ENCODE measurements at places on chromosomes 1 and 21.
A peak's percentile ranks its signal among the peaks of the same experiment; 100 is the strongest.

DNA sequence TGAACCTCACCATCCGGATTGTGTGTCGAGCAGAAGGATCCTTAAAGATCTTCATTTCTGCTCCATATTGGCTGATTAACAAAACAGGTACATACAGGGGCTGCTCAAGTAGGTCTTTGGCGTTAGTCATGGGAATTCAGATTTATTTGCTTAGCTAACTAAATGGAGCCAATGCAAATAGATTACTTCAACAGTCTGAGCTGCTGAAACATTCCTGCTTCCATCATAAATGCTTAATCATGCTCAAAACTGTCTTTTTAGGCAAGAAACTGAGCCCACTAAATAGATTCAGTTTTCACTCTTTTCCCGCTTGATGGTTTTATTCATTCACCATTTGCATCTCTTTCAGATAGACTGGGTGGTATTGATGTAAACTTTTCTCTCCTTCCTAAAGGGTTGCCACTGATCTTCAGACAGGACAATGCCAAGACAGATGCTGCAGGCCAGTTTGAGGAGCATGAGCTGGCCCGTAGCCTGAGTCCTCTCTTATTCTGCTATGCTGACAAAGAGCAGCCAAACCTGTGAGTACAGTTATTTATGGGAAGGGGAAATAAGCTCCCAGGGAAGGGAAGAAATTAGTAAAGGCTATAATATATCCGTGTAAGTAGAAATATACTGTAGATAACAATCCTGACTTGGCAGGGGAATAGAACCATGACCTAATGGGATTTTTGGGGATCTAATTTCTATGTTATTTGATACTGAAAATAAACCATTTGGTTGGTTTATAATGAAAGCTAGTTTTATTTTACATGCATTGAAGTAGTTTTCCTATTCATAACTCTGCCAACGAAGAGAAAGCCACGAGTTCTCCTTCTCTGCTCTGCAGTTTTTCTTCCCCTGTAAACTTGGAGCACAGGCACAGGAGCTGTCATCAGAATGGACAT, 126.4 kb downstream of the VPS13D start:
- DNase-seq = peak; percentile 46

DNA sequence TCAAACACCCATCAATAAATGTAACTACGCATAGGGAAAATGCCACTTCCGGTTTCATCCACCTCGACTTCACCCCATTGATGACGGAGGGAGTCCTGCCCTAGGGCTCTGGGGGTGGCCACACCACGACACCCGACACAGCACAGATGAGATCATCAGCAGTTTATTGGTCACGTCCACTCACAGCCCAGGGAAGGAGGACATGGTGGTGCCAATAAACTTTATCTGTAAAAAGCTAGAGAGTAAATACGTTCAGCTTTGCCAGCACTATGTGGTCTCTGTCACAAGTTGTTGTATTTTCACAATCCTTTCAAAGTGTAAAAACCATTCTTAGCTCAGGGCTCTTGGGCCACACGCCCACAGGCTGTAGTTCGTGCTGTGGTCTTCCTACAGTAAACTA, 16.3 kb downstream of the SETD4 start:
- no peak for DNase-seq

DNA sequence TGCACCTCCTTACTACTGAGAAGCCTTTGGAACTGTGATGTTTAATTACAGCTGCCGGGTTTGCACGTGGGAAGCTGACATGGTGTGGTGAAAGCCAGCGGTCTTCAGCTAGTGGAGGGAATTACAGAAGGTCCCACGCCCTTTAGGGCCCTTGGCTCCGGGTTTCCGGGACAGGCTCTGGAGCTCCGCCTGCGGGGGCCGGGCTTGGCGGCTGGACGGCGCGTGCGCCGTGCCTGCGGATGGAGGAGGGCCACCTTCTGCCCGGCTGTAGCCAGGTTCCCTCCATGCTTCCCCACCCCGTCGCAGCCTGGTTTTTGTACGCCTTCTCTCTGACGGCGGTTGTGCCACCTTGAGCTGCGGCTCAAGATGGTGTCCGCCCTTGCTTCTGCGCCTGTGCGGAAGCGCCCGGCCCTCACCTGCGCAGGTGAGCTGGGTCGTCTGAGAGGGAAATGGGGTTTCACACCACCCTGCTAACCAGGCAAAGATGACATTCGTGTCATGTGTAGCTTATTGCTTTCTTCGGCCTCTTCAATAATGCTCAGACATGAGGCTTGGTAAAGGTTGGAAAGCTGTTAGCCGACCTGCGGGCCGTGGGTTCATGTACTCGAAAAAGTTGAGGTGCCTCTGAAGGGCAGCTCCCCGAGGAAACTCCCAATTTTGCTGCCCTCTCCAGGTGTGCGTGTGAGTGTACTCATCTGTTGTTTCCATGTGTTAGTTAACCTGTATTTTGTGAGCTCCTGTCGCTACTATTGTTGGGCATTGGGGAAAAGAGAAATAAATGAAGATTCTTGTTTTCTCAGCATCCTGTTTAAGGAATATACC, 36.6 kb upstream of the OPRD1 start:
- no peak for DNase-seq

GRCh38 chr1:3077561-3077960, 8.6 kb downstream of the PRDM16 start:
- no peak for DNase-seq

GRCh38 chr21:41229509-41230248, 61.7 kb downstream of the BACE2 start:
- DNase-seq = no peak

DNA sequence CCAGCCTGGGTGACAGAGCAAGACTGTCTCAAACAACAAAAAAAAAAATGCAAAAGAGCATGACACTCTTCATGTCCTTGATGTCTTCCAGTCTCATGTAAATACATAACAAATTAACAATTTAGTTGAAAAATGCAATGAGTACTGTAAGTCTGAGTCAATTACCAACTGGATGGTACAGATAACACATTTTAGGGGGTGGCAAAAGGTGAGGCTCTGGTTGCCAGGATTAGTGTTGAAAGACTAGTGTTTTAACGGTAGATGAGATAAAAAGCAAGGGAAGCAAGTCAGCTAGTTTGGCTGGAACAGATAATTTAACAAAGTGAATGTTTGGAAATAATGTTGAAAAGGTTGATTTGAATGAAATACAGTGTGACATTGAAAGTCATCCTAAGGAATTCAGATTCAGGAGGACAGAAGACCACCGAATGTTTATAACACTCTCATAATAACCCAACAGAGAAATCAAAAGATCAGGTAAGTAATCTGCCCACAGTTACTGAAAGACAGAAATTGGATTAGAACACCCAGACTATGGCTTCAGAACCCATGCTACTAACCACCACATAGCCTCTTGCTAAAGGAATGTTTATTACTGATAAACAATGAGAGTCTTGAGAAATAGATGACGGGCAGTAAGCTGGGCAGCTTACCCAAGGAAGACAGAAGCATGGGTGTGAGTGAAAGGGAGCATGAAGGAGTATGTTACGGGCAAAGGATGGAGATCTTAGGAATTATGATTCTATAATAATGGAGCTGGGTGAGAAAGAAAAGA, 312.4 kb downstream of the HMCN1 start:
- no peak for DNase-seq

GRCh38 chr1:52917156-52917555, 4.4 kb downstream of the ECHDC2 start:
- no peak for DNase-seq

DNA sequence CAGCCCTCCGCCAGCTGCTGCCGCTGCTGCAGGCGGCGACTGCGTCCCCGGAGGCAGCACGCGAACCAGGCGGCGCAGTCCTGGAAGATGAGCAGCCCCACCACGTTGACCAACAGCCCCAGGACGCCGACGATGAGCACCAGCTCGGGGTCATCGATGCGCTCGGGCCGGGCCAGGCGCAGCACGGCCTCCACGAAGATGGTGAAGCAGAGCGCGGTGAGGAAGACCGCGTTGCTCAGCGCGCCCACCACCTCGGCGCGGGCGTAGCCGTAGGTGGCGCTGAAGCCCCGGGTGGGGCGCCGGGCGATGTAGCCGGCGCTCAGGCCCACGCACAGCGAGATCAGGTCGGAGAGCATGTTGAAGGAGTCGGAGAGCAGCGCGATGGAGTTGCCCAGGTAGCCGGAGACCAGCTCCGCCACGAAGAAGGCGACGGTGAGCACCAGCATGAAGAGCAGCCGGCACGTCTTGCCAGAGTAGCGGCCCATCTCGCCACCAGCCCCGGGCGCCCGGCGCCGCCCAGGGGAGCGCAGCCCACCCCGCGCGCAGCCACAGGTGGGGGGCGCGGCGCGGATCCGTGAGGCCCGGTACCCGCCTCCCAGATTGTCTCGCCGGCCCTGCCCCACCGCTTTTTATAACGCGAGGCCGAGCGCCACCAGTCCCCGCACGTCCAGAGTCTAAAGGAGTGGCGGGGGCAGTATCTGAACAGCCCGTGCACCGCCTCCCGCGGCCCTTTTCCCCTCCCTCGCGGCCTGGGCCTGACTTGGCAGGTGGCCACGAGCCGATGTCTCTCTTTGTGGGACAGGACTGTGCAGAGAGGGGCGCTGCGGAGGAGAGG, at the start of gene SLC30A10:
Gene SLC30A10 (minus strand): TSS at position 602 of the 835 bp plus-strand sequence. CDS start 117 bp downstream, at position 485.
- peak; percentile 31 for DNase-seq

- peak; percentile 63 for DNase-seq
Observed at GRCh38 chr1:111234866-111235265, 7.4 kb downstream of the CHI3L2 start.

- DNase-seq = no peak
Observed at GRCh38 chr1:51423073-51423821, 92.9 kb upstream of the TTC39A start.

DNA sequence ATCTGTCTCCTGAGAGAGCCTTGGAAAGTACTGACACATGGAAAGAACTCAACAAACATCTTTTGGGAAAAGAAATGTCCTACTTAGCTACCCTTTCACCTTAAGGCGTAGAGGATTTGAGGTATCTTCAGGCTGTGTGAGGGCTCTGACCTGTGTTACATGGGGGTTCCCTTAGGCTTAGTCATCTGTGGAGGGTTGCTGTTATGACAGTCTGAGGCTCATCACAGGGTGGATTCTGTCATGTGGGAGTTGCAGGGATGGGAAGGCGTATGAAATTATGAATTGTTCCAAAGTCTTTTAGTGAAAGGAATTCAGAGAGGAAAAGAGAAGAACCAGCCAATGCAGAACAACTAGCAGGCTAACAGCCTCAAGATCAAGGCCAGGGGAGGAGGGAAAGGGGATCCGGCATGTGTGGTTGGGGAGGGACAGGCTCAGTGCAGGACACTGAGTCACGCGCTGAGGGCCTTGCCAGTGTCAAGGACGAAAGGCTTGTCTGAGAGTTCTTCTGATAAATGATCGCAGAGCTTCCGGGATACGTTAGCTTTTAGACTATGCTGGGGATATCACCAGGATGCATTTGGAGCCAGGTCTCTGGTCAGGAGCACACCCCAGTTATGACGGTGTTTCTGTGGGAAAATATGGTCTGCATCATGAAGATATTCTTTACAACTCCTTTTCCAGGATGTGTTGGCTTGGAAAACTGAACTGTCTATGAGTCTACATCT, 24.6 kb upstream of the PLA2G2C start:
- DNase-seq = no peak

- DNase-seq = no peak
Observed at GRCh38 chr1:84510165-84510564, 3.8 kb upstream of the GNG5 start.

DNA sequence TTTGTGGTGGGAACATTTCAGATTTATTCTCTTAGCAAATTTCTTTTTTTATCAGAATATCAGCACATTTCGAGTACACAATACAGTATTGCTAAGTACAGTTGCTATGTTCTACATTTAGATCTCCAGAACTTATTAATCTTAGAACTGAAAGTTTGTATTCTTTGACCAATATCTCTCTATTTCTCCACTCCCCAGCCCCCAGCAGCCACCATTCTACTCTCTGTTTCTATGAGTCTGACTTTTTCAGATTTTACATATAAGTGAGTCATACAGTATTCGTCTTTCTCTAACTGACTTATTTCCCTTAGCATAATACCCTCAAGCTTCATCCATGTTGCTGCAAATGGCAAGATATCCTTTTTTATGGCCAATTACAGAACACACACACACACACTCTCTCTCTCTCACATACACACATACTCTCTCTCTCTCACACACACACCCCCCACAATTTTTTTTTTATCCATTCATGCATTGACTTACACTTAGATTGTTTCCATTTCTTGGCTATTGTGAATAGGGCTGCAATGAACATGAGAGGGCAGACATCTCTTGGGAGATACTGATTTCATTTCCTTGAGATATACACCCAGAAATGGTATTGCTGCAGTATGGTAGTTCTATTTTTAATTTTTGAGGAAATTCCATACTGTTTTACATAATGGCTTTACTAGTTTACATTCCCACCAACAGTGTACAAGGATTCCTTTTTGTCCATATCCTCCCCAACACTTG, 15.7 kb downstream of the RPTN start:
- DNase-seq = no peak

DNA sequence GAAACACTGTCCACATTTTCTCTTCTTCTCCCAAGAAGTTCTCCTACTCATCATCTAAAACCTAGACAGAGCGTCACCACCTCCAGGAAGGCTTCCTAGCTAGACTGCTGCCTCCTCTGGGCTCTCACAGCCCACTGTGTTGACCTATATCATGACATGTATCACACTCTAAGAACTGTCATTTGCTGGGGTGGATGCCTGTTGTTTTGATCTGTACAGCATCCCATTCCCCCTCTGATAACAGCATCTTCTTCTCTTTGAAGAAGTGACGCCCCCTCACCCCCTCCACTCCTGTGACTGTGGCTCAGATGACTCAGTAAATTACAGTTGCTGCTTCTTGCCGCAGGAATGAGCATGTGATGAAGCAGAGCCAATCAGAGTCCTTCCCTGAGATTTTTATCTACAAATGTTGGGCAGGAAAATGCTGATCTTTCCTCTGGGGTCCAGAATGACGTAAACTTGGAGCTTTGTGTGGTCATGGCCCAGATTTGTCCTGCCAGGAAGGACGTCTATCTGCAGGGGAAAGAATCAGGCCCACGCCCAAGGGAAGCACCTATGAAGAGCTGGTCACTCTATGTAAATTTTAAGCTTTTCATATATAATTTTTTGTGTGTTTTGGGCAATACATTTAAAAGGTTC, 28.0 kb upstream of the FOXO6 start:
- peak; percentile 80 for DNase-seq

DNA sequence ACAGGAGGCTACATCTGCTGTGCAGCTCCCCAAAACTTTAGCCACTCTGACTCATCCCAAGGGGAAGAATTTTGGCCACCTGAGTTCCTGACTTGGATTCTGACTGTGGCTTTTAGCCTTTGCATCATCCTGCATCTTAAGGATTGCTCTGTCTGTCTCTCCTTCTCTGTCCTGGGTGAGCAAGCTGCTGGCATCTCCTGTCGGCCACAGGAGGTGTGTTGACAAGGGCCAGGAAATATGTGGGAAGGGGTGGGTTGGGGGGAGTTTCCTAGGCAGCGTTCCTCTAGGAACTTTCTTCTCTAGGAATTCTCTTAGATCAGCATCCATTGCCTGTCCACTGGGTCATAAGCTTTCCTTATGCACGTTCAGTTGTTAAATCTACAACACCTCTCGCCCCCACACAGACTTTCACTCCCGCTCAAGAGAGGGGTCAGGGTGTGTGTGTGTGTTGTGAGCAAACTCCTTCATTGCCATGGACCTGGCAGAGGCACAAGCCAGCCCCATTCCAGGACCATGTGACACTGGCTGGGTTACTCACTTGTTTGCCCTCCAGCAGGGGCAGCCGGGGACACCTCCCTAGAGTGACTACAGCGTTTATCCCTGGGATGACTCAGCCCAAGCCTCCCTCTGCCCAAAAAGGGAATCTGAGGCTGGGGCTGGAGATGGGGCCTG, 145.0 kb upstream of the DUSP10 start:
- DNase-seq = peak; percentile 96
